ENCODE measurements at places on chromosomes 4 and X.

DNA sequence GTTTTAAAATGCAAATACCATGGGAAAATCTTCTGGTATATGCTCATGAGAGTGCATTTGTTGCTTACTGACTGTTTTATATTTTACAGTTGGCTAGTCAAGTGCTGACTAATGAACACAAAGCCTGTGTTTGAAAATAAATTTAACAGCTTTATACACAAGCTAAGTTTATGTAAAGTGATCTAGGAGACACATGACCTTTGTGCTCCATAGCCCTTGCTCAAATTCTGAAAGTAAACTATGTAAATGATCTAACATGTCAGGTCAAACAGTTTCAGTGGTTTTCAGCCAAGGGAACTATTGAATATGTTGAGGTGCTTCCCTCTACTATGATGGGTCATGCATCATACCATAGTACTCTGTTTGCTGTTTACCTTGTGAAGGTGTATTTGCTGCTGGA lies 36.7 kb downstream of the DIAPH2 start:
- no peak for DNase-seq

DNA sequence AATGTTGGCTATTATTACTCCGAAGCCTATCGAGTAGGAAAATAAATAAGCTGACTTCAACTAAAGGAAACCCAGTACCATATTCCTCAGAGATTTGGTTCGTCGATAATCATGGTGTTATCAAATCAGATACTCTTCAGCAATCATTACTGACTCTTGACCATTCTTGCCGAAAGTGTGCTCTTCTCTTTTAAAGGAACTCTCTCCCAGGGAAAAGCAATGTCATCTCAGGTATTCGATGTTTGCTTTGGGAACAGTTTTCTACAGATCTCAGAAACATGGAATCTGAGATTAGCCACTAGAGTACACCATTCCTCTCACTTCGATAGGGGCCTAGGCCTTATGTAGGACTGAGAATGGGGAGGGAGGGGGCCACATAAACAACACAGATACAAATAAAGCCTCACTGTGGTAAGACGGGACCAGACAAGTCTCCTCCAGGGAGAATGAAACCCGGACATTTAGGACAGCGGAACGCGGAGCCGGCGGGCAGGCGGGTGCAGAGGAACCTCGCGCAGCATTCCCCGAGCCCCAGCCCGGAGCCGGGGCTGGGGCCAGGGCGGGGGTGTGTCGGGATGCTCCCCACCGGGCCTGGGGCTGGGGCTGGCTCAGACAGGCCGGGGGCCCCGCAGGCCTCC lies 581 bp downstream of the DNAJB14 start:
- DNase-seq, result no peak

DNA sequence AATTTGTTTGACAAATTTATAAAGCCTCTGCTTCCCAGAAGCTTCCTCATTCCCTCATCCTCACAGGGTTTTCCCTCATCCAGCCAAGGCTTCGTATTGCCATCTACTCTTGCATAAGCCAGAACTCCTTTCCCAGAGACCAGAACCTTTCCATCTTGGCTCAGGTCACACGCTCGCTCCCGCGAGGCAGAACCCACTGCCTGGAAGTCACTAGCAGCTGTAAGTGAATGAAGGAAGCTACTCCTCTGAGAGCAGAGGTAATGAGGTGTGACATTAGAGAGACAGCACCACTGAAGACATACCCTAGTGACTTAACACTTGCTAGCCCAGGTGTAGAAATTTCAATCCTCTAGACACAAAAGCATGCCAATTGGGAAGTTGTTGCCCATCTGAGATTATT lies 52.5 kb downstream of the LHFPL1 start:
- DNase-seq, result no peak

DNA sequence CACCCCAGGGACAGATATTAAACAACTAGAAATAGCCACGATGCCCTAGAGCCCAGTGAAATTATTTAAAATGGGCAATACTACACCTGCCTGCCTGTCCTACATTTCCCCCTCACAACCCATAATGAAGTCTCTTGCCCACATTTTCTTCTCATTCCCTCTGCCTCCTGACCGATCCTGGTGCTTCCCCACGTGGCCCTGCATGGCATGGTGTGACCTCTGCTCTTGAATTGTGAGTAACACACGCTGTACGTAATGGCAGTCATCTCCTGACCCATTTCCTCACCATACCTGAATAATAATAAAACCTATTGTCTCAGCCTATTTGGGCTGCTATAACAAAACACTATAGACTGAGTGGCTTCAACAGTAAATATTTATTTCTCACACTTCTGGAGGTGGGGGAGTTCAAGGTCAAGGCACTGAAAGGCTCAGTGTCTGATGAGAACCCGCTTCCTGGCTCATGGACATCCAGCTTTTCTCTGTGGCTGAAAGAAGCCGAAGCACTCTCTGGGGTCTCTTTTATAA lies 77.0 kb upstream of the ENPP6 start:
- no peak for DNase-seq

DNA sequence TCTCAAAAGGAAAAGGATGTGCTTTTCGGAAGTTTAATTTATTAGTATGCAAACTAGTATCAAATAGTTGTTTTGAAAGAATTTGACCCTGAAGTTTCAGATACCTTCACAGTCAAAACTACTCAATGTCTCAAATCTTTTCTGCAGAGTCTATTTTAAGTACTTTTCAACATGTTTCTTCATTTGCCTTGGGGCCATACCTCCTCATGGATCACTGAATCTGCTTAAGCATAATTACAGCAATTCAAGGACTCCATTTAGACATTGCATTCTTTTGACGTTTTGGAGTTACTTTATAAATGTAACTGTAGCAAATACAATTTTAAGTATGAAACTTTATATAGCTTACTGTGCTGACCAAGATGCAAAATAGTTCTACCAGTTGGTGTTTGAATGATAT lies 25.5 kb downstream of the PALLD start:
- no peak for DNase-seq
